ENCODE measurements at places on chromosomes 1 and 21.
A peak's percentile ranks its signal among the peaks of the same experiment; 100 is the strongest.

DNA sequence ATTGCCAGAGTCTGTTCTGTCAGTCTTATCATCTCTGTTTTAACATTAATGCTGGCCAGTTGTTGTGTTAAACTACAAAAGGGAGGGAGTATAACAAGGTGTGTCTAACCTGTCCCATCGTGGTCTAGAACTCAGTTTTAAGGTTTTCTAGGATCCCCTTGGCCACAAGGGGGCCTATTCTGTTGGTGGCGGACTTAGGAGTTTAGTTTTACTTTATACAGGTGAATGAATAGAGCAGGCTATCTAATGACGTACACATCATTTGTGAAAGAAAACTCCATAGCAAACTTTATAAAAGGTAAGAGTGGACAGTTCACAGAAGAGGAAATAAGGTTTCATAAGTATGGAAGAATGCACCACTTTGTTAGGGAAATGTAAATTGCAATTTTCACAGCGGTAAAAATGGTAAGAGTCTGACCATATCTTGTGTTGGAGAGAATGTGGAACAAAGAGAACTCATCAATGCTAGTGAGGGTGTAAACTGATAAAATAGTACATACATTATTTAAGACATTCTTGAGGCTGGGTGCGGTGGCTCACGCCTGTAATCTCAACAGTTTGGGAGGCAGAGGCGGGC lies 2.5 kb upstream of the ATF6 start:
- DNase-seq: no peak

DNA sequence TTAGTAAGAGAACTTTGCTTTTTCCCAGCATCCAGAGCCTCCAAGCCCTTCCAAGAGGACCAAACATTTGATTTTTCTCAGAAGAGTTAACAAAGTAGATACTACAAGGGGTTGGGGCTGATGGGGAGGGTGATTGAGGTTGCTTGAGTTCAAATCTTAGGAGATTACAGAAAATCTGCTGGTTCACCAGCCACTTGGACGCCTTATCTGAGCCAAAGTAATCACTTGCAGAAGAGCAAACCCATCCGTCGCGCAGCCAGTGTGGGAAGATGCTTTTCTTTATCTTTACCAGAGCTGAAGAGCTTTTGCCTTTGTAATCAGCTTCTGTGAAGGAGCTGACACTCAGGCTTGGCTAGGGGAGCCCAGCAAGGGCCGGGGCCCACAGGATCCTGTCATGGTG lies 91.9 kb upstream of the CTTNBP2NL start:
- no peak for DNase-seq

- no peak for DNase-seq
These were observed 462.4 kb upstream of the RGS18 start for GRCh38 chr1:191695865-191696264.

DNA sequence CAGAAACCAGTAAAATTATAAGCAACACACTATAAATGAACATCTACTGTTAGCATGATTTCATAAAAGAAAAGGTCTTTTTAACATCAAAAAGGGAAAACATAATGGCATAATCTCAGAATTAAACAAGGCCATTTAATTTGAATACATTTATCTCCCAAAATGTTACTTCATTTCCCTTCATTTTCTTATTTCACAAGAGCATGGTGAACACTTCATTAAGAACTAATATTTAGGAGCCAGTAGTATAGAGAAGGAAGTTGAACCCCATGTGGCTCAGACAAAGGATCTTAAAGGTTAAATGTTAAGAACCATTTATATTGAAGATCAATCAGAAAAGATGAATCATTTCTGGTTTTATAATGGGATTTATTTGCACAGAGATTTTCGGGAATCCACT lies 981.7 kb downstream of the TTLL7 start:
- no peak for DNase-seq

- no peak for DNase-seq
These were observed 121.0 kb upstream of the IRF2BP2 start for GRCh38 chr1:234730770-234731568.

DNA sequence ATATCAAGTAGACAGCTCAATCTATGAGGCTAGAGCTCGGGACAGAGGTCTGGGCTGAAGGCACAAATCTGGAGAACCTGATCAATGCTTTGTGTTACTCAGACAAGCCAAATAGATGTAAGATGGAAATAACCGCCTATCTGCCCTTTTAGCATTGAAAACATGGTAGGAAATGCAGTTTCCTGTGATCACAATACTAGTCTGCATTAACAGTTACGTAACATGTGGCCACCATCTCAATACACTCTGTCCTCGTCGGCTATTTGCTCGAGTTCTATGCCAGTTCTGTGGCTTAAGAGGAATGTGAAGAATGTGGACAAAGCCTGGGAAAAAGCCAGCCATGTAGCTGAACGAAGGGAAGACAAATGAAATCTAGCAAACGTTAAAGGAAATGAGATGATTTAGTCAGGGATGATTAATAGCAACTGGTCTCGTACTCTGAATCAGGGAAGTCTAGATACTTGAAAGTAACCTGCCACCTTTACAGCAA lies 73.3 kb downstream of the HSF2BP start:
- DNase-seq: peak; percentile 84

DNA sequence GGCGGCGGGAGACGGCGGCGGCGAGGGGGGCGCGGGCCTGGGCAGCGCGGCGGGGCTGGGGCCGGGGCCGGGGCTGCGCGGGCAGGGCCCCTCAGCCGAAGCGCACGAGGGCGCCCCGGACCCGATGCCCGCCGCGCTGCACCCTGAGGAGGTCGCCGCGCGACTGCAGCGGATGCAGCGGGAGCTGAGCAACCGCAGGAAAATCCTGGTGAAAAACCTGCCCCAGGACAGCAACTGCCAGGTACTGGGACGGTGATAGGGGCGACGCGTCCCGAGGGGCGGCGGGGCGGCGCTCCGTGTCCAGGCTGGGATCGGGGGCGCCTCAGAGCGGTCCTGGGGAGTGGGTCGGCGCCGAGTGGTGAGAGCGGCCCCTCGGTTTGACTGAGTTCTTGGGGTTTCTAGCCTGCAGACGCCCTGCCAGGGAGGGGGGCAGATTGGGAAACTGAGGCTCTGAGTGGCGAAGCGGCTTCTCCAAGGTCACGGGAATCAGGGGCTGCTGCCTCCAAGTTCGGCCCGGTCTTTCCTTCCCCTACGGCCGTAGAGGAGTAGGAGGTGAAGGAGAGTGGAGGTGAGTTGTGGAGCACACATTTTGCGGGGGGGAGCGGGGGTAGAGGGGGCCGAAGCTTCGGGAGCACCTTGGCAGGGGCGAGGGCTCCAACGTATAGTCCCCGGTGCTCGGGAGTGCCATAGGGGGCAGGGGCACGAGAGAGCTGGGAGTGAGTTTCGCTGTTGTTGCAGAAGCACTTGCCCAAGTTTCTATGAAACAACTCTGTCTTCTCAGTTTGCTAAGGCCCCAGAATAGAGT lies 508 bp downstream of the RAVER2 start:
- peak; percentile 54 for DNase-seq

GRCh38 chr1:180157108-180157507 lies 2.4 kb downstream of the QSOX1 start:
- no peak for DNase-seq

DNA sequence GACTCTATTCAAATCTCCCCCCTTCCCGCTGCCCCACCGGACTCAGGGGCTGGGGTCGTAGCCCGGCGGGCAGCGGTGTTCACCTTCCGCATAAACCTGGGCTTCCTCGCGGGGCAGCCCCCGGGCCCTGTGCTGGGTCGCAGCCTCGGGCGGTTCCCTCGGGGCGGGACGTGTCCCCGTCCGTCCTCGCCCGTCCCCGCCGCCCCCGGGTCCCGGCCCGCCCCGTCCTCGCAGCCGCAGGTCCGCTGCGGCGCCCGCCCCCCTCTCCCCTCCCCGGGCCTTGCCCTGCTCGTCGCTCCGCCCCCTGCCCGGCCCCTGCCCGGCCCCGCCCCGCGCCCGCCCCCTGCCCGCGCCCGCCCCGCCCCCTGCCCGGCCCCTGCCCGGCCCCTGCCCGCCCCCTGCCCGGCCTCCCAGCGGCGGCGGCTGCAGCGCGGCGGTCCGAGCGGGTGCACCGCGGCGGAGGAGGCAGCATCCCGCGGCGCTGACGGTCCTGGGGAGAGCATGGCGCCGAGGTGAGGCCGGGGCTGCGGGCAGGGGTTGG lies at the start of gene COL18A1:
Gene COL18A1 (plus strand): TSS at position 436 of the 541 bp plus-strand sequence. CDS start 66 bp downstream, at position 502.
- peak; percentile 54 for DNase-seq

DNA sequence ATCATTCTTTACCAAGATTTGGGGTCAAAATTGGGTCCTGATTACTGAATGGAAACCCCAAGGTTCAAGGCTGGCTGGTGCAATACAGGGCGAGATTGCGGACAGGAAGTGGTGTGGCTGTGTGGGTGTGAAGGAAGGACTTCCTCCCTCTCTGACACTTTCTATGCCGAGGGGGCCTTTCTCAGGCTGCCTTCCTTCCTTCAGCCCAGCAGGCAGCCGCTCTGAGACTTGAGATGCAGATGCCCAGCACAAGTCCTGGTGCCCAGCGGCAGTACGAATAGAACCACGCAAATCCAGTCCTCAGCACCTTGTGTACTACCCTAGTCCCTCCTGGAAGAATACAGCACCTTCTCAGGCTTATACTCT lies 16.3 kb downstream of the BATF3 start:
- no peak for DNase-seq

GRCh38 chr1:32863881-32864245 lies 6.8 kb downstream of the FNDC5 start:
- DNase-seq: no peak

DNA sequence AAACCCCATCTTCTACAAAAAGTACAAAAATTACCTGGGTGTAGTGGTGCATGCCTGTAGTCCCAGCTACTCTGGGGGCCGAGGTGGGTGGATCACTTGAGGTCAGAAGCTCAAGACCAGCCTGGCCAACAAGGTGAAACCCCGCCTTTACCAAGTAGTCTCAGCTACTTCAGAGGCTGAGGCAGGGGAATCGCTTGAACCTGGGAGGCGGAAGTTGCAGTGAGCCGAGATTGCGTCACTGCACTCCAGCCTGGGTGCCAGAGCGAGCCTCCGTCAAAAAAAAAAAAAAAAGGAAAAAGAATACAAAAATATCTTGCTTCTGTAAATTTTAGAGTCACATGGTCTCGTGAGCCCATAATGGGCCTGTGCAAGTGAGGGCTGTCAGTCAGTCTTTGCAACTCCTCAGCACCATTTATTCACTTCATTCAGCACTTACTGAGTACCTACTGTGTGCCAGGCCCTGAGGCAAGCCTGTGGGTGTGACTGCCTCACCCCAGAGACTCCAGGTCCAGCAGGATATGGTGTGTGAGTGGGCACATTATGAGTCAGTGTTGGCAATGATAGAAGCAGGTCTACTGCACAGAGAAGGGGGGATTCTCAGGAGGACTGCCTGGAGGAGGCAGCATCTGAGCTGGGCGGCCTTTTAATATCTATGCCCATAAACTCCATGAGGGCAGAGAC lies 46.8 kb upstream of the TARDBP start:
- DNase-seq: no peak

DNA sequence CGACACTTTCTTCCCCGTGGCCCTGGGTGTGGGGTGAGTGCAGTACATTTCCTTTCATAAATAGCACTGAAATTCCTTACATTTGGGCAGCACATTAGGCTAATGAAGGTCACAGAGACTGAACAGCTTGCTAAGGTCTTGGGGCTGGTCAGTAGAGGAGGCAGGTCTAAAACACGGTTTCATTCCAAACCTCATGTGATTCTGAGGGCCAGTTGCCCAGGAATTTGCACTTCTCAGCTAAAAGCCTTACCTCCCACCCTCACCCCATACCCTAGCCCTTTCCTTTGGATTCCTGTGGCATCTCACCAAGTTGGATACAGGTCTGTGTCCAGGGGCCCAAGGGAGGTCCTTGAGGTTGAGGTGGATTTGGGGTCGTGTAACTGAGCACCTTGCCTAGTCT lies 147.8 kb upstream of the CD34 start:
- no peak for DNase-seq

- peak; percentile 47 for DNase-seq
These were observed 23.9 kb downstream of the COL6A1 start for GRCh38 chr21:46005481-46005881.

DNA sequence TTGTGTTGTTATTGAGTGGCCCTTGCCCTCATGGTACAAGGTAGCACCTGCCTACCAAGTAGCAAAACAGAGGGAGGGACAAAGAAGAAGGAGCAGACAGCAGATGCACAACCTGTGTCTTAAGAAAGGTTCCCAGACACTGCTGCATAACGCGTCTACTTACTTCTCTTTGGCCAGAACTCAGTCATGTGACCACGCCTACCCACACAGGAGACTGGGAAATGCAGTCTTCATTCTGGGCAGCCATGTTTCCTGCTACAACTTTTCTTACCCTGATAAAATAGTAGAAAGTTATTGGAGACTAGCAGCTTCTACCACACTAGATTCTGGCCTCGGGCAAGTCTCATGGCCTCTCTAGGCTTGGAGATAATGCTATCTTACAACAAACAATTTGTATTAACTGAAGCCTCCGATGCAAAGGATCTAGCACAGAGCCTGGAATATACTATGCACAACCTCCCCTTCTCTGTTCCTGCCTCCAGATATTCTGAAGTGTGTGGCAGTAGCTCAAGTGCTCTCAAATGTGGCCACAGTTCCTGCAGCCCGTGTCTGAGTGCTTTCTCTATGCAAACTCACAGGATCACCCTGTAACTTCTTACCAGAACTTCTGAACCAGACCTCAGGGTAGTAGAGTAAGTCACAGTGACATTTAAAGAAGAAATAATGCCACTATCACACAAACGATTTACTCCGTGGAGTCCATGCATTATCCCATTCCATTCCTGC lies 34.1 kb upstream of the BTG2 start:
- DNase-seq: no peak

GRCh38 chr1:209416039-209416438 lies 167.5 kb upstream of the CAMK1G start:
- DNase-seq: peak; percentile 90

GRCh38 chr1:89837036-89837481 lies 16.2 kb downstream of the LRRC8D start:
- no peak for DNase-seq

DNA sequence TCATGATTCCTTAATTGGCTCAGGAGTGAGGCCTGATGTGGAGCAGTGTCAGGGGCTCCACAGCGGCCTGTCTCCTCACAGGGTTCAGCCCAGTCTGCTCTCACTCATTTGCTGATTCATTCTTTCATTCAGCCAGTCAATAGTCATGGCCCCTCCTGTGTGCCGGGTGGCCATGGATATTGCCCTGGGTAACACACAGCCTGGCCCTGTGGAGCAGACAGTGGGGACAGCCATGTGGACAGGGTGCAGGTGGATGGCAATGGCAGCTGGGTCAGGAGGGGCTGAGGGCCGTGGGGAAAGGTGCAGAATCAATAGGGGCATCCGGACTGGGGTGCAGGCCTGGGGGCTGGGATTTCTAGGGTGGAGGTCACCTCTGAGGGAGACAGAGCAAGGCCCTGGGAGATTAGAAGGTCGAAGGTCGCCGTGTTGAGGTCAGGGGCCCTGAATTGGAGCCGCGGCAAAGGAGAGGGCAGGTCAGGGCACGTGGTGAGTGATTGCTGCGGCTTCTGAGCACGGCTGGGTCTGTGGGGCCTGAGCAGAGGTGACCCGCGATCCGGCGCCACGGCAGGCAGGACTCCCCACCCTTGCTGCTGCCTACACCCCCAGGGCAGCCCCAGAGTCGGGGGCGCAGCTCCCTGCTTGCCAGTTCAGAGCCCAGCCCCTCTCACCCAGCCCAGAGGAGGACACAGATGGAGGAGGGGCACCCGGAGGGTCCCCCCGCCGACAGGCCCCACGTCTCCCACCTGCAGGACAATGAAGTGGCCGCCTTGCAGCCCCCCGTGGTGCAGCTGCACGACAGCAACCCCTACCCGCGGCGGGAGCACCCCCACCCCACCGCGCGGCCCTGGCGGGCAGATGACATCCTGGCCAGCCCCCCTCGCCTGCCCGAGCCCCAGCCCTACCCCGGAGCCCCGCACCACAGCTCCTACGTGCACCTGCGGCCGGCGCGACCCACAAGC lies 33.4 kb downstream of the SLC19A1 start:
- DNase-seq: peak; percentile 51
